ENCODE measurements at places on chromosomes 4 and X.

DNA sequence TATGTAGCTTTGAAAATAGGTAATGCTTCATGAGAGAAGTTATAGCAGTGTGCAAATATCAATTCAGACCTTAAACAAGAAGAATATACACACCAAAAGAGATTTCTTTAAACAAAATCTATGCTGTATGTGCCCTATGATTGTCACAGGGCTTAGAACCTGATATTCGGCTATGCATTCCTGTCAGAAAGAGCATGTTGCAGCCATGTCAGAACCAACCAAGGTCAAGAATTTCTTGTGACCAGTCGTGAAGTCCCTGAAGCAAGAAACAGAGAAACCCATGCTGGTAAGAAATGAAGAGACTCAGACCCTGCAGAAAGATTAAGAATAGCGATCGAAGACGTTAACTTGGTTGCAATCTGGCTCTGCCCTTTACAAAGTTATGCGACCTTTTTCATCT lies 210.3 kb upstream of the SPIN4 start:
- no peak for DNase-seq

GRCh38 chr4:17163156-17163771 lies 264.8 kb upstream of the LDB2 start:
- no peak for DNase-seq

GRCh38 chrX:19017271-19017670 lies 33.4 kb upstream of the PHKA2 start:
- DNase-seq: no peak

GRCh38 chr4:27881705-27882104 lies 1021.1 kb downstream of the STIM2 start:
- DNase-seq: no peak

- DNase-seq: no peak
Measured at GRCh38 chrX:39643550-39643949, 454.2 kb downstream of the BCOR start.

DNA sequence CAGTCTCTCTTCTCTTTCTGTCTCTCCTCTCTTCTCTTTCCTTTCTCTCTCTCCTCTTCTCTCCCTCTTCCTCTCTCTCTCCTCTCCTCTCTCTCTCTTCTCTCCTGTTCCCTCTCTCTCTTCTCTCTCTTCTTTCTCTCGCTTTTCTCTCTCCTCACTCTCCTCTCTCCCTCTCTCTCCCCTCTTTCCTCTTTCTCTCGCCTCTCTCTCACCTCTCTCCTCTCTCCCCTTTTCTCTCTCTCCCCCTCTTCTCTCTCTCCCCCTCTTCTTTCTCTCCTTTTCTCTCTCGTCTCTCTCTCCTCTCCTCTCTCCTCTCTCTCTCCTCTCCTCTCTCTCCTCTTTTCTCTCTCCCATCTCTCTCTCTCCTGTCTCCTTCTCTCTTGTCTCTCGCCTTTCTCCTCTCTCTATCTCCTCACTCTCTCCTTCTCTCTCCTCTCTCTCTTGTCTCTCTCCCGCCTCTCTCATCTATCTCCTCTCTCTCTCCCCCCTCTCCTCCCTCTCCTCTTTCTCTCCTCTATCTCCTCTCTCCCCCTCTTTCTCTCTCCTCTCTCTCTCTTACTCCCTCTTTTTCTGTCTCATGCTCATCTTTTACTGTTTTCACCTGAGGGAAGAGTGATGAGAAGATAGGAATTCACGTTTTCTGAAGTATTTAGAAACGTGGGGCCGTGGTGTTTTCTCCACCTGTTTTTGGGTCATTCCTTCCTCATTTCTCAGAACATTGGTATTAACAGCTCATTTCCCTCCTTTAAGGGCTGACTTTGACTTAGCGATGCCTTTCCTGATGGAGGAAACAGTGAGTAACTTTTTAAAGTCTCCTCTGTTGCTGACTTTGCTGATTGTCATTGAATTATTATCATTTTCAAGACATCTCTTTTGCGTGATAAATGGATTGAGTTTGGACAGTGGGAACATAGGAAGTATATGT lies 80.6 kb upstream of the CD99 start:
- DNase-seq: no peak

- no peak for DNase-seq
Measured at GRCh38 chr4:145293658-145294057, 113.3 kb upstream of the OTUD4 start.
